Spinal cord (tissue), 10 donors: ENCODE measurements at places on chromosomes 5 and 9. TPM values are rescaled to one million over a fixed set of nuclear protein-coding genes. Genes with fewer than 3 reads are reported as not detected.

DNA sequence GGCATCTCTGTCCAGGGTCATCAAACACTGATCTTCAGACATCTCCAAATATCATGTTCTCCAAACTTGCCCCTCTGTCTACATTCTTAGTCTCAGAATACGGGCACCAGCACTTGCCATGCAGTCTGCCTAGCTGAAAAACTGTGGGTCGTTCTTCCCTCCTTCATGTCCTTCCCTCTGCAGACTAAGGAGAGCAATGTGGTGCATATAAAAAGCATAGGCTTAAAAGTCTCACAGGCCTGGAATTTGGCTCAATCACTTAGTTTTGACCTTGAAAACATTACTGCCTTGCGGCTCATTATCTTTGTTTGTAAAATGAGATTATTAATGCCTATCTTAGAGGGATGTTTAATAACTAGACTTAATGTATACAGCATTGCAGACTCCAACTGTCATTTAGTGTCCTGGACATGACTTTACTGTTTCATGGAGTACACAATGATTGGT lies 362.8 kb downstream of the NPR3 start:
- no peak overlapping the region for H3K27ac ChIP-seq
- H3K27me3 ChIP-seq: no peaks in the 10 kb centered on the region

GRCh38 chr9:136171009-136171800 lies 33.7 kb downstream of the LHX3 start:
- H3K4me3 ChIP-seq: no peak overlapping the region
- no peaks in the 10 kb centered on the region for H3K27me3 ChIP-seq
- peaks cover 24% of the 10 kb centered on the region for H3K4me1 ChIP-seq
- no peak for DNase-seq

Gene ADAMTS2
- 13.6 TPM for polyA plus RNA-seq

- H3K4me1 ChIP-seq: peaks cover 24% of the 10 kb centered on the region
- DNase-seq: no peak
- peaks cover 5% of the 10 kb centered on the region for H3K36me3 ChIP-seq
- peak overlapping the region; percentile 97 for H3K27ac ChIP-seq
- peak overlapping the region; percentile 93 for H3K4me3 ChIP-seq
Measured at GRCh38 chr9:133031496-133031911, 707 bp downstream of the GTF3C5 start.

GRCh38 chr5:106843812-106844416 lies 826.8 kb downstream of the EFNA5 start:
- no peak overlapping the region for H3K4me3 ChIP-seq
- H3K4me1 ChIP-seq: no peaks in the 10 kb centered on the region
- no peak for DNase-seq
- no peak overlapping the region for H3K27ac ChIP-seq
- no peaks in the 10 kb centered on the region for H3K36me3 ChIP-seq

- no peaks in the 10 kb centered on the region for H3K4me1 ChIP-seq
- DNase-seq: no peak
- no peaks in the 10 kb centered on the region for H3K27me3 ChIP-seq
- H3K36me3 ChIP-seq: no peaks in the 10 kb centered on the region
- H3K4me3 ChIP-seq: no peak overlapping the region
Measured at GRCh38 chr5:74352256-74352655, 288.3 kb downstream of the ENC1 start.

Gene SLC6A19
- polyA plus RNA-seq: 0.22 TPM

DNA sequence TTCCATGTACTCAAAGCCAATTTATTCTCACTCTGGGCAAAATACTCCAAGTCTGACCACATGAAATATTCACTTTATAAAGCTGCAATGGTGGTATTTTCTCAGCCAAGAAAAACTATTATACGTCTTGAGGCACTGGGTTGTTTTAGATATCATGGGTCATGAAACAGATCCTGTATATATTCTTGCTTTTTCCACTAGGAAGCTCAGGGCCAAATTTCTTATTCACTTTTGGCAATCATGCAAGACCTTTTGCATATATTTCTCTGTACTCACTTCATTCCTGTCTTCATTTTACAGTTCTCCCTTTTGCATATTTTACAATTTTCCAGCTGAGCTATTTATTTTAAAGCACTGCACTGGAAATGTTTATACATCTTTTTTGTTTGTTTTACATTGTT lies 49.8 kb downstream of the GABBR2 start:
- no peak overlapping the region for H3K27ac ChIP-seq
- no peak for DNase-seq
- no peak overlapping the region for H3K4me3 ChIP-seq

Gene HDAC3
- polyA plus RNA-seq: 110 TPM

GRCh38 chr9:109906766-109907382 lies 126.9 kb downstream of the PALM2AKAP2 start:
- no peak overlapping the region for H3K4me3 ChIP-seq
- no peaks in the 10 kb centered on the region for H3K27me3 ChIP-seq
- H3K27ac ChIP-seq: peak overlapping the region; percentile 45
- H3K36me3 ChIP-seq: no peaks in the 10 kb centered on the region

Gene PCDHA1
- polyA plus RNA-seq: 6.5 TPM

DNA sequence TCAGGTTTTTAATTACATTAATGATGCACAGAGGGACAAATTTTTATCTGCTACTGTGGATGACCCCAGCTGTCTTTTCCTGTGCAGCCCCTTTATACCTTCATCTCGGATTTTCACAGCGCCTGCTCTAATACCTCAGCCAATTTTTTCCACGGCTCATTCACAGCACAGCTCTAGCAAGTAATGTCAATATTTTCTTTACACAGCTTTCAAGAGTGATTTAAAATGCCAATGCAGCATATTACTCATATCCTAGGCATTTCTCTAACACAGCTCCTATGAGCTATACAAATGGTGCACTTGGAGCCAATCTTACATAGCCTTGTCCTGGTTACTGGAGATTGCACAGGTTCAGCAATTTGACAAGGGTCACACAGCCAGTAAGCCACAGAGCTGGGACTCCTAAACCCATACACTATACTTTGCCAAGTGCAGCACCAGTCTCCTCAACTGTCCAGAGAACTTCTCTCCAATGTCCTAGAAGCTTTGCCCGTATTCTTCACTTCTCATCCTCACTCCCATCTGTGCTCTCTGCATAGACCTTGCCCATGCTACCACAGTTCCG lies 661.8 kb downstream of the DTWD2 start:
- peak; percentile 58 for DNase-seq
- no peak overlapping the region for H3K27ac ChIP-seq
- no peak overlapping the region for H3K4me3 ChIP-seq
- H3K4me1 ChIP-seq: no peaks in the 10 kb centered on the region
- H3K36me3 ChIP-seq: no peaks in the 10 kb centered on the region

Gene WWC1
- polyA plus RNA-seq: 47.1 TPM

Gene TOR4A
- 2.5 TPM for polyA plus RNA-seq

Gene RMRP
- polyA plus RNA-seq: 1.8 TPM

Gene CKS2
- polyA plus RNA-seq: 46.2 TPM

GRCh38 chr5:34648840-34649158 lies 7.3 kb upstream of the RAI14 start:
- H3K27ac ChIP-seq: no peak overlapping the region
- no peak for DNase-seq
- no peaks in the 10 kb centered on the region for H3K27me3 ChIP-seq

Gene IFNB1
- not detected for polyA plus RNA-seq

DNA sequence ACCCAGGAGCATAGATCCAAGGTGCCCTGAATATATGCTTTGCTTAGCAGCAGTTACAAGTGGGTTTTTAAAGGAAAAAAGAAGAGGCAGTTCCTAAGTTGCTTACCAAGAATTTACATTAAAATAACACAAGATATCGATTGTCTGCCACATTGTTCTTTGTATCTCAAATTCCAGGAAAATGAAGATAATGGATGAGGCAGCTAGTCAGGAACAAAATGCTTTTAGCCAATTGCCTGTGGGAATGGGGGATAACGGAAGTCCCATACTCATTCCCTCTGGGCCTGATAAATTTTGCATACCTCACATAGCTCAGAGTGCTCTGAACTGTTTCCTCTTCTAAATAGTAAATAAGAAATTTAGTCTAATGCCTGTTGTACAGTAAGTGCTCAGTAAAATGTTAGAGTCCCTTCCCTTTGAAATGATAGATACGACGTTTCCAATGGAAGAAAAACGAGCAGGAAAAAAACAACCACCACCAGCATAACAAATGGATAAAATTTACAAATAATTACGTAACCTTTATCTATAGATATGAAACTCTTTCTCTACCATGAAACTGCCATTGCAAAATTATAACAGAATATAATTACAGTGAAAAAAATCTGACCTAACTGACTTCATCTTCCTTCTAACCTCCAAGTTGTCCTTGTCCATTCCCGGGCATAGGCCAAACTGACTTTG lies 35.5 kb upstream of the TENT2 start:
- no peaks in the 10 kb centered on the region for H3K36me3 ChIP-seq
- no peaks in the 10 kb centered on the region for H3K27me3 ChIP-seq
- no peak overlapping the region for H3K27ac ChIP-seq
- H3K4me3 ChIP-seq: no peak overlapping the region

Gene PTPRD
- polyA plus RNA-seq: 131 TPM

Gene SHISAL2B
- polyA plus RNA-seq: 2.9 TPM

Gene IL7R
- 2.1 TPM for polyA plus RNA-seq

- no peak for DNase-seq
- no peaks in the 10 kb centered on the region for H3K4me1 ChIP-seq
- no peak overlapping the region for H3K4me3 ChIP-seq
- no peak overlapping the region for H3K27ac ChIP-seq
- H3K27me3 ChIP-seq: no peaks in the 10 kb centered on the region
Measured at GRCh38 chr5:79774171-79774854, 84.7 kb downstream of the CMYA5 start.

- H3K27me3 ChIP-seq: no peaks in the 10 kb centered on the region
- peak; percentile 99 for DNase-seq
- peaks cover 63% of the 10 kb centered on the region for H3K4me1 ChIP-seq
- peak overlapping the region; percentile 77 for H3K27ac ChIP-seq
Measured at GRCh38 chr5:14250084-14250695, 107.0 kb downstream of the TRIO start.

GRCh38 chr9:129175825-129176633 lies 2.0 kb downstream of the IER5L start:
- no peaks in the 10 kb centered on the region for H3K36me3 ChIP-seq
- DNase-seq: peak; percentile 75
- peak overlapping the region; percentile 66 for H3K4me3 ChIP-seq
- H3K27ac ChIP-seq: peak overlapping the region; percentile 96
- H3K27me3 ChIP-seq: peaks cover 17% of the 10 kb centered on the region
- H3K4me1 ChIP-seq: peaks cover 58% of the 10 kb centered on the region

Gene FSTL4
- 4.9 TPM for polyA plus RNA-seq

Gene MEF2C
- polyA plus RNA-seq: 27.4 TPM

Gene ENTPD8
- 1.1 TPM for polyA plus RNA-seq

- H3K4me3 ChIP-seq: no peak overlapping the region
- H3K4me1 ChIP-seq: no peaks in the 10 kb centered on the region
- H3K36me3 ChIP-seq: peaks cover 55% of the 10 kb centered on the region
- H3K27me3 ChIP-seq: no peaks in the 10 kb centered on the region
- DNase-seq: no peak
- no peak overlapping the region for H3K27ac ChIP-seq
Measured at GRCh38 chr5:37316027-37316426, 54.9 kb downstream of the NUP155 start.

DNA sequence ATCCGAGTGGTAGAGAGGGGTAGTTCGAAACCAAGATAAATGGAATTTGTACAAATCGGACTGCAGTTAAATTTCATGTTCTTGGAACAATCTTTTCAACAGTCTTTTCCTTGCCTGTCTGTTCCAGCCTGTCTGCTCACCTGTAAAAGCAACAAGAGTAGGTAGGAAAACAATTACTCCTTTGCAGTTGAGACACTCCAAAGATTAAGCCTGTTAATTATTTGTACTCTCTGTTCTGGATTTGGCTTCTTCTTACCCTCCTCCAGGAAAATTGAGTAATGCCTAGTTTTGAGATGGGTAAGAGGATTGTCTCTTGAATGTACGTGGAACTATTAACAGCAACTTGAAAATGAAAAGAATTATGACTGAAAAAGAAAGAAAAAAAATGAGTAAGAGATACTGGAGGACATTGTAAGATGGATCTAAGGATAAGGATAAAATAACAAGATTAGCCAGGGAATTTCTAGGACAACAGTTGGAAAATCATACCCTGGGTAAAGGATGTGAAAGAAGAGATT lies 24.3 kb downstream of the SPAAR start:
- no peaks in the 10 kb centered on the region for H3K36me3 ChIP-seq
- H3K27ac ChIP-seq: no peak overlapping the region
- H3K27me3 ChIP-seq: no peaks in the 10 kb centered on the region
- no peaks in the 10 kb centered on the region for H3K4me1 ChIP-seq

DNA sequence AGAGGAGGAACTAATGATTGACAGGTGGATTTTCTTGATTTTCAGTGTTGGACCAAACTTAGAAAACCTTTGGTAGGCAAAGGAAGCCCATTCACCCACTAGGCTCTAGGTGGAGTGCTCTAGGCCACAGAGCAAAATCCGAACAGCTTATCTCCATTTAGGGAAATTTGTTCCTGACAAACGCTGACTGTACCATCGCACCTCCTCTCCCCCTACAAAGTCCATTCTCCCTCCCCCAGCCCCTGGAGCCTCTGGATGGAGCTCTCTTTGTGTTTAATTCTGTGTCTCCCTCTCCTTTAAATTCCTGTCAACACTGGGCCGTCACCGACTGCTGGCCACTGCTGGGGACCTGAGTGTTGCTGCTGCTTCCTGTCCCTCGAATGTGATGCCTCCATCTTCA lies 350.1 kb upstream of the IRX2 start:
- peaks cover 30% of the 10 kb centered on the region for H3K27me3 ChIP-seq
- no peak for DNase-seq
- no peak overlapping the region for H3K27ac ChIP-seq
- H3K4me3 ChIP-seq: no peak overlapping the region
- peaks cover 23% of the 10 kb centered on the region for H3K4me1 ChIP-seq

DNA sequence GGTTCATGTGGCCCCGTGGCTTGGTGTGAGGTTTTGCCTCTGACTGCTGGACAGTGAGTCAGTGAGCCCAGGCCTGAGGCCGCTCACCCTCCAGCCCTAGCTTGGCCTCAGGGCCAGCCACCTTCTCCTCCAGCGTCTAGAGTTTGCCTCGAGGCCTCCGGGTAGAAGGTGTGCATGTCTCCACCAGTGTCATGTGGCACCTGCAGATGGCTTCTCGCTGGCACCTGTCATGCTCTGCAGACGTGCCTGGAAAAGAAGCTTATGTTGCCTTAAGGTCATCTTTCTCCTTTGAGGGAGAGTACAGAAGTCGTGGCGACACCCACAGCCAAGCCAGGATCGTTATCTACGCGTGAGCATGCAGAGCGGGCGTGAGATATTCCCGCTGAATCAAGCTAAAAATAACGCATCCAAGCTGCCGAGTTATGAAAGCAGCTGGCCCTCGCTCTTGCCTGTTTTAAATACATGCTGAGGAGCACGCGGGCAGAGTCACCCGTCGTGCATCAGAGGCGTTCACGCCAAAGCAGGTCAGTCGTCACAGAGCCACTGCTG lies 79.7 kb upstream of the FCN2 start:
- peaks cover 11% of the 10 kb centered on the region for H3K4me1 ChIP-seq
- H3K4me3 ChIP-seq: no peak overlapping the region

DNA sequence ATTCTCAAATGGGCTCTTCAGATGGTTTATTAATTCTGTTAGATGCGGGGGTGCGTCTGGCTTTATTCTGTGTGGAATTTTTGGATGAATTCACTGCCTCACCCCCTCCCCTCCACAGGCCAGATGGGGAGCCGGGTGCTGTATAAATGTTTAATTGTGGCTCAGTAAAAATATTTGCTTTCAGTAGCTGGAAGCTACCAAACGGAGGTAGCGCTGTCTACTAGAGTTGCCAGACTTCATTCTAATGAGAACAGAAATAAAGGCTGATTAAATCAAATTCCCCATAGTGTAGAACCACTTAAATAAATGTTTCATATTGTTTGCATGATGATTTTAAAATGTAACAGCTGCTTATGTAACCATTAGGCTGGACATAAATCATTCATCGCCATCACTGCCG lies 34.5 kb upstream of the KCNMB1 start:
- H3K27me3 ChIP-seq: no peaks in the 10 kb centered on the region
- H3K36me3 ChIP-seq: no peaks in the 10 kb centered on the region
- no peak overlapping the region for H3K4me3 ChIP-seq
- DNase-seq: no peak

GRCh38 chr5:132781029-132781428 lies 4.0 kb upstream of the SEPTIN8 start:
- H3K27me3 ChIP-seq: no peaks in the 10 kb centered on the region
- no peak for DNase-seq
- no peak overlapping the region for H3K4me3 ChIP-seq
